ENCODE measurements at places on chromosomes 12 and 14. TPM values are rescaled to one million over a fixed set of nuclear protein-coding genes. Genes with fewer than 3 reads are reported as not detected.

The PPFIA2 gene
- total RNA-seq: 1.5 TPM

- no peak for DNase-seq
These were observed 34.5 kb downstream of the APAF1 start for GRCh38 chr12:98679611-98680005.

DNA sequence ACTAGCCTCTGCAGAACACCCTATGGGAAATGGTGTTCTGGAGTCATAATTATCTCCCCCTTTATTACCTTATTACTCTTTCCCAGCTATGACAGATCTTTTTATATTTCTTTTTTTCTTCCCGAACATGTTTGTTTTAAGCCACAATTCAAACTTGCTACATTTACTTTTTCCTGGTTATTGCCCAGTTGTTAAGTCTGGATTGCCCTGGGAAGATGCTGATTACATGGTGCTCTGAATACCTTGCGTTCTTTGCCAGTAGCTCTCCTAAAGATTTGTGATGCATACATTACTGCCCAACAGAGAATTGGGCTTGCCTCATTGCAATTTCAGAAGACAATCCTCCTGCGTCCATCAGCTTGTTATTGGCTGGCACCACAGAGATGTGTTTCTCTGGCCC, 118.3 kb upstream of the FGD4 start:
- DNase-seq: no peak

- DNase-seq: no peak
These were observed 138.1 kb downstream of the NELL2 start for GRCh38 chr12:44738051-44738450.

Data from A673 (cell line).